ENCODE measurements at places on chromosomes 1 and 21. TPM values are rescaled to one million over a fixed set of nuclear protein-coding genes. Genes with fewer than 3 reads are reported as not detected.

DNA sequence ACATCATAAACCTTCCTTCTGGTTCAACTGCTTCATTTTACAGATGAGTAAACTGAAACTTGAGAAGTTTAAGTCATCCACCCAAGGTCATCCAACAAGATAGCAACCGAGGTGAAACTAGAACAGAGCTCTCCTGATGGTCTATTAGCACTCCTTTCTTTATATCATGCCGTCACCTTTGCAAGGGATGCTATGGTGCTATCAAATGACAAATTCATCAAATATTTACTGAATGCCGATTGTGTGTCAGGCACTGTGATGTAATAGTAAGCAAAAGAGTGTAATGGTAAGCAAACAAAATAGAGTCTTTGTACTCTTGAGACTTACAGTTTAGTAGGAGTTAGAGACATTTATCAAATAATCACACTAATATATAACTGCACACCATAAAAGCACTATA lies 14.0 kb upstream of the SGIP1 start:
- DNase-seq, result no peak

GRCh38 chr21:20004367-20004766 lies 993.8 kb upstream of the NCAM2 start:
- no peak for DNase-seq

DNA sequence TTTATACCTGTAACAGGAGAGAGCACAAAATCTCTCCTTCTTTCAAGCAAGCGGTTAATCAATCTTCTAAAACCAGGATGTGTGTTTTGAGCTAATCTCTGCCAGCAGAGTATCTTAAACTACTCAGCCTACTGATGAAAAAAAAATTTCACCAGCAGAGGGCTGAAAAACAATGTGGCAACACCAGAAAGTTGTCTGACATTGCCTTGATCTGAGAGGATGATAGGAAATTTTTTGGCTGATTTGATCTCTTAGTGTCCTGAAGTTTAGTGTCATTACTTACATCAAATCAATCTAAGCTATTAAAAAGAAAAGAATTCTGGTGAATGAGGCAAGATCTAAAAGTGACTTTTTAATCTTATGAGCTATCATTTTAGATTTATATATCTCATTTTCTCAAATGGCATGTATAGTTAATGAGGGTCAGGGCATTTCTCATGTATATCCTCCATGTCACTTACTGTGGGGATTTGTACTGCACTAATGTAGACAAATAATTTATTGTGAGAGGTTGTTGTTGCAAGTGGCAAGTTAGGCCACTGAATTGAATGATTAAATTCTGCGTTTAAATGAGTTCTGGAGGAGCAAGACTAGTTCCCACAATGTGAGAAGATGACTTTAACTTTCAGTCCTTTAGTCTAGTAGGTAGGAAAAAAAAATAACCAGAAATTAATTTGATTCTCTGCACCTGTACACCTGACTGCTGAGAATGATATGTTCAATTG lies 10.9 kb downstream of the ADAMTS1 start:
- no peak for DNase-seq

DNA sequence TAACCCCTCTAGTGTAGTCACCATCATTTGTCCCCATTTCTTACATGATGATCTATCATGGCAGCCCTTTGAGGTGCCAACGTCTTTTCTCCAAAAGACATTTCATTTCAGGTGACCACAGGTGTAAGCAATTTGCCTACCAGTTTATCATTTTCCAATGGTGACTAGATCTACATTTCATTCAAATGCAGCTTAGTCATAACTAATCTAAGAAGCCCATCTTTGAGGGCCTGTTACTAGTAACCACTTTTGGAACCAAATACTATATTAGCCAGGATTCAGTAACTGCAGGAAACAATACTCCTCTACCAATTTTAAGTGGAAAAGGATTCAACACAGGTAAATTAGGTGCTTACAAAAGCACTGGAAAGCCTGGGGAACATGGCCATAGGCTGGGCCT lies 30.6 kb upstream of the TMEM54 start:
- no peak for DNase-seq

DNA sequence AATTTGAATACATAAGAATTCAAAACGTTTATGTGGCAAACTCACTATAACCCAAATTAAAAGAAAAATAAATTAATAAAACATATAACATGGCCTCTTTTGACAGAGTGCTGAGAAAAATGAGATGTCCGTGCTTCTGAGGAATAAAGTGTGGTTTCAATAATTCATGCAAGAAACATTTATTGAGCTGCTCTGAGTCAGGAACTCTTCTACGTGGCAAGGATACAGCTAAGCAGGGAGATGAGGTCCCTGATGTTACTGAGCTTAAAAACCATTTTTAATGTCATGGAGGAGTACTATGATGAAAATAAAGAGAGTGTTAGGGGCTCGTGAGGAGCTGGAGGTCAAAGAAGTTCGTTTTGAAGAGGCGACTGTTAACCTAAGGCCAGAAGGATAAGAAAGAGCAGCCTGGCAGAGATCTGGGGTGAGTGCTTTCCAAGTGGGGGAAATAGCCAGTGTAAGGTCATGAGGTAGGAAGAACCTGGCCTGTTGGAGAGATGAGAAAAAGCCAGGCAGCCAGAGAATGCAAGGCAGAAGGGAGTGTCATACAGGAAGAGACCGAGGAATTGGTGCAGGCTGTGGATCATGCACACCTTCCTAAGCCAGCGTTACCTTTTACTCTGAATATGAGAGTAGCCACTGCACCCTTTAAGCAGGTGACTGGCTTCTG lies 182.2 kb upstream of the DUSP10 start:
- DNase-seq, result no peak

- no peak for DNase-seq
Measured at GRCh38 chr1:212920896-212921295, 29.4 kb upstream of the VASH2 start.

DNA sequence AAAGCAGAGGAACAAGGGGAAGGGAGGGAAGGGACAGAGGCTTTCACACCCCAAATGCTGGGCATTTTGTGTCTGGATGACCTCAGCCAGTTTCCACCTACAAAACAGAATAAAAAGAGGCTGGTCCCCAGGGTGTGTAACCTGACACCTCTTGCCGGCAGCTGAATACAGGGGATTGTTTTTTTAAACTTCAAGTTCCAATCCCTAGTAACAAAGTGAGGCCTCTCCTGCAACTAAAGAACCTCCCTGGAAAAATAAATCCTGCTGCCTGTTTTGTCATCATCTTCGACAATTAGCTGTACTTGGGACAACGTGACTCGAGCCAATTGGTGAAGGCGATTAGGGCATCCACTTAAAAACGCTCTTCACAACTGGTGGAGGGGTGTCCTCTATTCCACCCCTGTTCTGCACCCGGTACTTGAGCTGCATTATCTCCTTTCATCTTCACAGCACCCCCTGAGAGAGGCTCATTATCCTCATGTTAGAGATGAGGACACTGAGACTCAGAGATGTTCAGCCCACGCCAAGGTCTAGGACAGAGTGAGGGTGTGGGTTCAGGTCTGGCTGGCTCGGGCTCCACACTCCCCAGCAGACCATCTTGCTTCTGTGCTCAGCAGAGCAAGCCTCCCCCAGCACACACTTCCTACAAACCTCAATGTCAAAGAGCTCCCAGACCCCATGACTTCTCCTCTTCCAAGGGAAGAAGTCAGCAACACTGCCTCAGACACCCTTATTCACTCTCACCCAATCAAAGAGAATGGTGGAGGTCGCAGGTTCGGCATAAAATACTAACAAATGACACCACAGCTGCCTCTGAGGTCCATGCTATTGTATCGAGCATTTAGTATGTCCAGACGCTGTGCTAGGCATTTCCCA lies 15.2 kb downstream of the ITPKB start:
- no peak for DNase-seq

GRCh38 chr1:39205102-39205780 lies 746 bp downstream of the MACF1 start:
- DNase-seq, result no peak

DNA sequence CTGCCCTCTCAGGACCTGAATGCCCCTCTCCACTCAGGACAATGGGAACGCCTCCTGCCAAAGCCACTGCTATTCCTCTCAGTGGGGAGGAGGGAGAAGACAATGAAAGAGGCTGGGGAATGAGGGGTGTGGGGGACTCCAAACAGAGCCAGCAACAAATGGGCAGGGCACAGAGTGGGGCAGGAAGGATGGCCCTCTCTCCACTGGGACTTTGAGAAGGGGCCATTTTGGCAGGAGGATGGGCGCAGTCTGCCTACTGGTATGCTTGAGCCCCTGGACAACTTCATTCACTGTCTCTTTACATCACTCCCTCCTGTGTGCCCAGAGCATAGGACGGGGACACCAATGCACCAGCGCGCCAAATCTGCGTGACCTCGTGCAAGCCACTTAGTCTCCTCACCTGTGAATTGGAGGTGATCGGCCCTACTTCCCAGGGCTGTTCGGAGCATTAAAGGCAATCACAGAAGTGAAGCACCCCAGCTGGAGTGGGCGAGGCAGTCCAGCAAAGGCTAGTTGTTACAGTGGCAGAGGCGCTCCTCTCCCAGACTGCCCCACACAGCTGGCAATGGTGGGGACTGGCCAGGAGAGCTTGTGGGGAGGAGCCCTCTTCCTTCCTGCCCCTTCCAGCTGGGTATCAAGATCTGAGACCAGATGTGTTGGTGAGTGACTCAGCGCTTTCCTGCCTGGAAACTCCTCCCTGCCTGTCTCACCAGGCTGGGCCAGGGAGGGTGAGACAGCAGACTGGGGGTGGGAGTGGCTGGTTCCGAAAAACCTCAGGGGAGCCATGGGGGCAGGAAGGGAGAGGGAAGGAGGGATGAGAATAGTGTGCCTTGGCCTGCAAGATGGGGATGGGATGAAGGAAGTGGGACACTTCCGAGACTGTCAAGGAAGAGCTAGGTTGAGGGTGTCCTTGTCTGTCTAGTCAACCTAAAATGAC lies 22.4 kb upstream of the SYNC start:
- no peak for DNase-seq

- DNase-seq, result no peak
Measured at GRCh38 chr1:220347654-220348175, 75.5 kb upstream of the RAB3GAP2 start.

DNA sequence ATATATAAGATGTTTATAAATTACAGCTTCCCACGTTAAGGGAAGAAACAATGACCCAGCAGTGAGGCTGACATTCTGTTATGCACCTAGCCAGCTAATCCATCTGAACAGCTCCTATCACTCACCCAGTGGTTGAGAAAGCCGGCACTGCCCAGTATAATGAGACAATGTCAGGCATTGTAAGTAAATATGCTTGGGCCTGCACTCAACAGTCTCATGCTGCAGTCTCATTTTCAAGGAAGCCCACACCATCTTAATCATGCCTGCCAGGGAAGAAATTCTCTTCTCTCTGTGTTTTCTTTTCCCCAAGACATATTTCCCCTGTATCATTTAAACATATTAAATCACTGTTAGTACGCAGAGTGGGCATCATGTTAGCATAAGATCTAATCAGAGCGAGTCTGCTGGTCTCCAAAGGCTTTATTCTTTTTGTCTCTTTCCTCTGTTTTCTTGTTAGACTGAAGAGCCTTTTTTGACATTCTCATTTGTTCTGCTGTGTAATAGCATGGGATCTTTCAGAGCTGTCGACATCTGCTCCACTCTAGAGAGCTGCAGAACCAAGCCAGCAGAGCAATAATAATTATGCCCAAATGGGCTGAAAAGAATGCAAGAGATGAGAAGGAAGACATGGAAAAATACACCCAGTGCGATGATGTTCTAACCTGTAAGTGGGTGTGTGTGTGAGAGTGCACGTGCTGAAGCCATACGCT lies 67.6 kb upstream of the SLC22A15 start:
- no peak for DNase-seq

GRCh38 chr1:107254306-107254705 lies 113.5 kb downstream of the NTNG1 start:
- no peak for DNase-seq

DNA sequence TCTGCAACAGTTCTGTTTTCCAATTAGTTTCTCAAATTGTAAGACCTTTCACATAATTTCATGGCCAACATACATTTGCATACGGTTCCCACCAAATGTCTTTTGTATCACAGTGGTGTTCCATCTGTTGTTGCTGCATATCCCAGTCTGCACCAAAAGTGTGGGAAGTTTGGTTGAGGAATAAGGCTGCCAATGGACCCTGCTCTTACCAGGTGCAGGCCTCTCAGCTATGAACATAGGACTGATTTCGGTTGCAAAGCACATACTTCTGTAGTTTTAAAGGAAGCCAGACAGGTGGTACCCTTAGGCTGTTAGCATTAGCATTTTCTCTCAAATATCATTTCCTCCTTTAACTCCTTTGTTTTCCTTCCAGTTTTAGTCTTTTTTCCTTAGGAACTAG lies 33.8 kb downstream of the ADGRL4 start:
- no peak for DNase-seq

DNA sequence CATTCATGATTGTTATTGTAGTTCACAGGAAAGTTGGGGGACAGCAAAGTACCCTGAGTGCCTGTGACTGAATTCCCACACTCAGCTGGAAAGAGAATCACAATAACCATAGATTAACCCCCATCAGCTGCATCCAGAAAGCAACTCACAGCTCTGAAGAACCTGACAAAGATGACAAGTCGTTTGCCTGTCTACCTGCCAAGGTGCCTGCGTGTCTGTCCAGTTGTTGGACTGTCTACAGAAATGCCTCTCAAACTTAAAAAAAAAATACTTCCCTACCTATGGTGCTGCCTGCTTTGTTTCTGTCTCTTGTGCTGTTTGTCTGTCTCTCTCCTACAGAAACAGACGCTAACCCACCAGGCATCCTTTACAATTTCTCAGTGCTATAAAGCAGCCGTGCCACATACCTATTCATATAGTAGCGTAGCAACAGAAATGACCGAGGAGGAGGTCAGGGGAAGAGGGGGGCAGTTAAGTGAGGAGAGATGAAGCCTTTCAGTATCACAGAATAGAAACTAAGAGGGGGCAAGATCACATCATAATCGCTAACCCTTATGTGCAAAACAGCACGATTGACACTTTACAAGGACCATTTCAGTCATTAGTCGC lies 154.6 kb upstream of the HMGB4 start:
- DNase-seq, result no peak

GRCh38 chr1:117964290-117965038 lies 34.9 kb downstream of the WDR3 start:
- no peak for DNase-seq

DNA sequence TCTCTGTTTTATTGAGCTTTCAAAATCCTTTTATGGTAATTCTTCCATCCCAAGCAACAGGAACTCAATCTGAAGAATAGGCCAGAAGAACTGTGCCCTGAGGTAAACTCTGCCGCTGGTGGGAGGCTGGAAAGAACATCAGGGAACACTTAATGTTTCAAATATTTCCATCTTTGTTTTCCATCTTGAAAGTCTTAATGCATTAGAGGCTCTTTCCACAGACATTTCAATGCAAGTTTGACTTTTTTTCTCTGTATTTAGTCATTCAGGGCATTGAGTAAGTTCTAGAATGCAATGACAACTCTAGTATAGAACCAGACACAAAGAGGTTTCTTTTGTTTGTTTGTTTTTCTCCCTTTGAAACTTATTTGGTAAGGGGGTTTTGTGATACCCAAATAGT lies 61.5 kb downstream of the KIAA0040 start:
- DNase-seq, result no peak

- DNase-seq, result no peak
Measured at GRCh38 chr1:92817986-92818764, 13.7 kb upstream of the RPL5 start.

Gene CNR2
- not detected for total RNA-seq

Gene AUNIP
- total RNA-seq, result 0.74 TPM

Gene FCRL6
- total RNA-seq, result 2.5 TPM

Gene RBP7
- total RNA-seq, result 15.9 TPM

Gene KRTAP13-2
- not detected for total RNA-seq

Gene TMEM81
- 6.3 TPM for total RNA-seq

Gene LRRIQ3
- not detected for total RNA-seq
